ENCODE measurements at places on chromosomes 1 and 21.

GRCh38 chr1:12171206-12172041 is 4.6 kb downstream of the TNFRSF1B start:
- DNase-seq: no peak

- no peak for DNase-seq
Measured at GRCh38 chr1:44249543-44249942, 36.3 kb downstream of the DMAP1 start.

DNA sequence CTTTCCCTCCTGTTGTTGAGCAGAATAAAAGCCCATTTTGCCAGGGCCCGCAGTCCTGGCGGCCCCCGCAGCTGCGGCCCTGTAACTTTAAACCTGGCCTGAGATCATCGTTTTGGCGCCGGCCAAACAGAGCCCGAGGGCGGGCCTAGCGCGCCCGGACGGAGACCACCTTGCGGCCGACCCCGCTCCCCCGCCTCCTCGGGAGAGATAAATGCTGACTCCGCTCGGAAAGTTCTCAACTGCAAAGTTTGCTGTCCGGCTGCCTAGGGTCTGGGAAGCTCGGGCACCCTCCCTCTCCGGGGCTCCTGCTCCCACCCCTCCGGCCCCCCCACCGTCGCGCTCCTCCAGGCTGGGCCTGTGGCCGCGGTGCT is at the start of gene PDPN:
Gene PDPN (plus strand): TSS at position 238 of the 371 bp plus-strand sequence. CDS start 202 bp downstream, outside the sequence.
- no peak for DNase-seq

DNA sequence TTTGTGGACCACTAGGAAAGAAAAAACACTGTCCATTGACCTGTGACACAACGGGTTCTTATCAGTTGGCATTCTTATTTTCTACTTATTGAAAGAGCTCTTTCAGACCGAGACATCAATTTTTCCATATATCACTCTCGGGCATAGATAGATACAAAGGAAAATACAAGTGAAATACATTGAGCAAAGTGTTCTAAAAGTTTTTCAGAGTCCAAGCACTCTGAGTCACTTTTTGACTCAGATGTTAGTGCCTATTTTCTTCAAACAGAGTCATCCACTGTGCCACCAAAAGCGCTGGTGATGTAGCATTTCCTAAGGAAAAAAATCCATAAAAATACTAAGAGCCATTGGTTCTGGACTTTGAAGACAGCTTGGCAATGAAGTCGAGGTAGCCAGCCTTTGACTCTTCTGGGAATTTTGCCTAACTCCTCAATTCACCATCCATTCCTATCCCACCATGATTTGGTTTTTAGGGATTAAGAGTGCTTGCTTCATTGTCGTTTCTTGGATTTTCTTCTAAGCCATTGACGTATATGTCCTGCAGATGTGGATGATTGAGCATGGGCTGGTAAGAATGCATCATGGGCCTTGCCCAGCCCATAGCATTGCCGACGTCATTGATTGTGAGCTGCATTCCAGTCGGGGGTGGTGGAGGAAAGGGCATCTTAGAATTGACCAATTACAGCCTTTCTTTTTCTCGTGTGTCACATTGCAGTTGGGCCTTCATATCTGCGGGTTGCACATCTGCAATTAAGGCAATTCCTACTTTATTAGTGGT is 10.6 kb downstream of the GALNT2 start:
- DNase-seq: no peak

DNA sequence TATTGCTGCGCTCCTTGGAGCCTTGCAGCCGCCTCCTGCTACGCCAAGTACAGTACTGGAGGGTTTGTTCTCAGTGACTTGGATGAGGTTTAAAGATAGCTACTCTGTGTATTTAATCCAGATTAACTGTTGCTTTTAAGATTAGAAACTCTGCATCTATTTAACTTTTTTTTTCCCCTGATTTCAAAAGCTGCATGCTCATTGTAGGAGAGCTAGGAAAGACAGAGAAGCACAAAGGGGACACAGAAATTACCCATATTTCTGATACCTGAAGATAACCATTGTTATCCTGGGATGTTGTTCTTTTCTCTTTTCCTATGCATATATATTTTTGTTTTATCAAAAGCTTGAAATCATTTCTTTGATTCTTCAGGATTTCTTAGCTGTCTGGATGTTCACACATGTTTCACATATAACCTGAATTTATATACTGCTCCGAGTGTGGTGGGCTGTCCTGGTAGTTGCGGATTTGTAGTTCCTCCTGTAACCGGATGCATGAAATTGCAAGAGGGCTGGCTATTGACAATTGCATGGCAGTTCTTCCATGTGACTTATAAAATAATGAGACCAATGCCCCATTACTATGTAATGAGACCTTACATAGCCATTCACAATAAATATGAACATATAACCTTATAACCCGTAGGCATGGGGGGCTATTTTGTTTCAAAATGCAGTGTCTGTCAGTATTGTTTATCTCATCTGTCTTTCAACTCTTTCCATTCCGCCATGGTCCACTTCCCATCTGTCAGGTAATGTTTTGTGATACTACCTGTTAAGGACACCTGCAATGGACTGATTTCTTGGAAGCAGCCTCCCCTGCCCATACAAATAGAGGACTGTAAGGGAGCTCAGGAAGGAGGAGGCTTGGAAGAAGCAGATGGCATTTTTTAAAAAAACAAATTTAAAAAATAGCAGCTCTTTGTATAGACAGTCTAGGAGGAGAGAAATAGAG is 1.4 kb downstream of the RAVER2 start:
- DNase-seq: no peak

GRCh38 chr1:59445040-59445439 is 148.1 kb downstream of the FGGY start:
- no peak for DNase-seq

DNA sequence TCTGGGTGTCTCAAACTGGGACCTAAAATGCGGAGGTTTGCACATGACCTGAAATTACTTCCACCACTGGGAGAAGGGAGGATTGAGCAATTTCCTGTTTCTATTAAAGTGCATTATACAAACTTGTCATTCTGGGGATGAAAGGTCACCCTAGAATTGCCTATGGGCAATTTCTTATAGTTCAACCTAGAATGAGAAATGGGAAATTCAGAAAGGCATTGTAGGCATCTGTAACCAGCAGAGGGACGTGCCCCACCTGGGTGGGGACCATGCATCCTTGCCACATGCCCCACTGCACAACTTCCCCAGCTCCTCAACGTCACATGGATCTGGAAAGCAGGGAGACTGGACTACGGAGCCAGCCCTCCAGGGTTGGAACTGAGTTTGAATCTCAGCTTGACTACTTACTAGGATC is 47.0 kb downstream of the MRPL39 start:
- DNase-seq: no peak

DNA sequence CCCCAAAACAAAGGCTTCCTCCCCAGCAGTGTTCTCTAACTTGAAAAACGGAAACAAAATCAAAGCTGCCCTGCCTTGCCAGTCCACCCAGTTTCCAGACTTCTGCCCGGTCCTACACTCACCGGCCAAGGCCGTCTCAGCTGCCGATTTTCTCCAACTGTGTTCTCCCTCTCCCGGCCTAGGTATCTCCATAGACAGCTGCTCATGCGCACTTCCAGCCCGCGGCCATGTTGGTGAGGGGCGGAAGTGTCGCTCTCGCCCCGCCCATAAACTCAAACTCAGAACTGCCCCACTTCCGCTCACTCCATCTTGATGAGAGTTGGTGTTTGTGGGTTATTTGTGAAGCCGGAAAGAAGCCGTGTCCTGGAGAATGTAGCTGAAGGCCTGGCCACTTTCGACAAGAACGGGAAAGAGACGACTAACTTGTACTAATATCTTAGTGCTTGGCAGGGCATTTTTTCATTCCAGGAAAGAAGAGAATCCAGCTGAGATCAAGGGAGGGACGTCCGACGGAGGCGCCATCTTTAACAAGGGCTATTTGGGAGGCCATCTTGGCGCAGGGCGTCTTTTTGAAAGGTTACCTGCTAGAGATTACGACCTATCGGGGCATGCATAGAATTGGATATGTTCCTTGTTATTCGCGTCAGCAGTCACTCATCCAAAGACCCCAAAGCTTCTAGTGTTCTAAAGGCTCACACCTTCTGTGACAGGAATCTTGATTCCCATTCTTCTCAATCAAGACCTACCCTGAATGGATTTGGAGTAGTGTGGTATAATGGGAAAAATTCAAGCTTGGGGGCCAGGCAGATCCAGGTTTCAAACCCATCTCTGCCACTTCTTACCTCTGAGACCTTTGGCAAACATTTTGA is at the start of gene USF1:
Gene USF1 (minus strand): TSS at position 242 of the 869 bp plus-strand sequence. CDS start 2,702 bp downstream, outside the sequence.
- DNase-seq: peak; percentile 94

DNA sequence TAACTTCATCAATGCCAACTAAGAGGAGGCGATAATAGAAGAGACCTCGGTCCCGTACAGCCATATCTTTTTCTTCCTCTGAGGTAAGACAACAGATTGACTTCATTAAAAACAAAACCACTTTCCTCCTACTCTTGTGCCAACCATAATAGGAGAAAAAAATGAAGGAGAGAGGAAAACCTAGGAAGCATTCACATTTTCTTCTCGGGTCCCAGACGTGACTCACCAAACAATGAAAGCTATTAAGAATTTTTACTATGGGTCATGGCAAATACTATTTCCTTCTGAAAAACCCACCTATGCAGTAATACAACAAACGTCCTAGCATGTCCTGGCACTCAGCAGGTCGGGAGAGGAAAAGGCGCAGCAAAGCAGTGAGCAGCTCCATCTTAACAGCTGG is 8.6 kb upstream of the BCL2L15 start:
- DNase-seq: no peak

DNA sequence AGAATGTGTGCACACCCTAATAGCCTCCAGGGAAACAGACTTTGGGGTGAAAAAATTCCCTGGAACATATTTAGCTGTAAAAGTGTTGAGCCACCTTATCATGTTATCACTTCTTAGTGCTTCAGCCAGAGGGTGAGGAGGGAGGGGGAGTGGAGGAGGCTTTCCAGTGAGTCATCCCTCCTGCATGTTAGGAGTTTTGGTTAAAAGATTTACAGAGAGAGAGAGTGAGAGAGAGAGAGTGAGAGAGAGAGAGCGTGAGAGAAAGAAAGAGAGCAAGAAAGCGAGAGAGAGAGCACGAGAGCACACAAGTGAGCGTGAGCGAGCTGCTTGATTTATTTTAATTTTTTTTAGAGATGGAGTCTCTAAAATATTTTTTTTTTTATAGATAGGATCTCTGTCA is 13.5 kb upstream of the CACNA1E start:
- no peak for DNase-seq

DNA sequence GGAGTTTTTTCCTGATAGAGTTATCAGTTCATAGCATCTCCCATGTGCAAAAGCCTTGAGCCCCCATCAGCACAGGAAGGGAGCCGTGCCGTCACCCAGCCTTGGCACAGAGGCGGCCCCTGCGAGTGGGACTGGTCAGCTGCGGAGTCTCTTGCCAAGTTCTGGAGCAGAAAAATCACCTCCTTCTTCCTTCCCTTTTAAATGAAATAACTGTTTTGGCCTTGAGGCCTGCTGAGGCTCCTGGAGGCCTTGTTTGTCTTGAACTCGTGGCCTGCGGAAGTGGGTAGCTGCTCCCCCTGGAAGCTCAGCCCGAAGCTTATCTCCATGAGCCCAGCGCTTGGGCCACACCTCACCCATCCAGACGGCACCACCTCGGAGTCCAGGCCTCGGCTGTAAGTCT is 145.7 kb upstream of the TMEM51 start:
- DNase-seq: no peak

DNA sequence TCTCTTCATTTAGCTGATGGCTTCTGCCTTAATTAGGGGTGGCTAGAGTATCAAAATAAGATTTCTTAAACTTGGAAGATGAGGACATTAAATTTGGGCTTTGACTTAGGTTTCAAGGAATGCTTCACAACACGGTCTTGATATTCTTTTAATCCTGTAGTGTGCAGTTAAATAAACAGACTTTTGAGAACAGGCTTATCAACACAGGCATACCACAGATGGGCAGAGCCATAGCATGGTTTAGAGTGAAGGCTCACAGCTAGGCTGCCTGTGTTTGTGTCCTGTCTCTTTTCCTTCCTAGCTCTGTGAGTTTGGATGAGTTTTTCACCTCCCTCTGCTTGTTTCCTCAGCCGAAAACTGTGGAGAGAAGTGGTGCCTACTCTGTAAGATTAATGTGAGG is 102.3 kb upstream of the IPO9 start:
- DNase-seq: no peak

DNA sequence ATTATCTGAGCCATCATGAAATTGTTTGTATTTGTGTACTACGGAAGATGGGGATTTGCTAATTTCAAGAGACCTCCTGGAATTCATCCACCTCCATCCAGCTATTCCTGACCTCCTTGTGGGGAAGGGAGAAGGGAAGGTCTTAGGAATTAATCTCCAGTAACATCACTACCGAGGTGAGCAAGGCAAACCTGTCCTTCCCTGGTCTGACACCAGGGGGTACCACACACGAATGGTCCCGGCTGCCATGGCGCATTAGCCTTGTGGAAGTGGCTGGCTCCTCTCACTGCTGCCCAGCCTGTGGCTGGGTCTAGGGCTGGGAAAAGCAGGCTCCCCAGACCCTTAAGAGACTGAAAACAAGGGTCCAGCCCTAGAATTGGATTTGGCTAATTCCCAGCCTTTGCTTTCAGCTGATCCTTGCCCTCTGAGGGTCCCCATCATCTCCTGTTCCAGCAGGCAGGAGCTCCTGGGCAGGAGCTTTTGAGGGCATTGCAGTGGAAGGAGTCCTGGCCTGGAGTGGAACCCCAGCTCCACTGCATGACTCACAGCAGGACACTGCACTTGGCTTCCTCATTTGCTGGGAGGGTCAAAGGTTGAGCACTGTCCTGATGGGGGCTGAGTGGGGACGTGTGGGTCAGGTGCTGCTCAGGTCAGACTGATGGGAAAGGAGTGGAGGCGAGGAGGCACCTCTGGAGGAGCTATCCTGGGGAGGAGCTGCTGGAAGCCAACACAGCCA is 34.8 kb downstream of the RIMS3 start:
- no peak for DNase-seq

GRCh38 chr1:156464825-156465452 is 35.6 kb downstream of the MEF2D start:
- DNase-seq: no peak

GRCh38 chr1:151693057-151693651 is 23.4 kb downstream of the CELF3 start:
- DNase-seq: no peak

GRCh38 chr21:25487046-25487594 is 120.2 kb downstream of the MRPL39 start:
- no peak for DNase-seq

GRCh38 chr1:222561656-222562055 is 13.8 kb upstream of the HHIPL2 start:
- DNase-seq: no peak
